WTC11 (cell line): ENCODE measurements at places on chromosomes 3 and 15.
A peak's percentile ranks its signal among the peaks of the same experiment; 100 is the strongest.

DNA sequence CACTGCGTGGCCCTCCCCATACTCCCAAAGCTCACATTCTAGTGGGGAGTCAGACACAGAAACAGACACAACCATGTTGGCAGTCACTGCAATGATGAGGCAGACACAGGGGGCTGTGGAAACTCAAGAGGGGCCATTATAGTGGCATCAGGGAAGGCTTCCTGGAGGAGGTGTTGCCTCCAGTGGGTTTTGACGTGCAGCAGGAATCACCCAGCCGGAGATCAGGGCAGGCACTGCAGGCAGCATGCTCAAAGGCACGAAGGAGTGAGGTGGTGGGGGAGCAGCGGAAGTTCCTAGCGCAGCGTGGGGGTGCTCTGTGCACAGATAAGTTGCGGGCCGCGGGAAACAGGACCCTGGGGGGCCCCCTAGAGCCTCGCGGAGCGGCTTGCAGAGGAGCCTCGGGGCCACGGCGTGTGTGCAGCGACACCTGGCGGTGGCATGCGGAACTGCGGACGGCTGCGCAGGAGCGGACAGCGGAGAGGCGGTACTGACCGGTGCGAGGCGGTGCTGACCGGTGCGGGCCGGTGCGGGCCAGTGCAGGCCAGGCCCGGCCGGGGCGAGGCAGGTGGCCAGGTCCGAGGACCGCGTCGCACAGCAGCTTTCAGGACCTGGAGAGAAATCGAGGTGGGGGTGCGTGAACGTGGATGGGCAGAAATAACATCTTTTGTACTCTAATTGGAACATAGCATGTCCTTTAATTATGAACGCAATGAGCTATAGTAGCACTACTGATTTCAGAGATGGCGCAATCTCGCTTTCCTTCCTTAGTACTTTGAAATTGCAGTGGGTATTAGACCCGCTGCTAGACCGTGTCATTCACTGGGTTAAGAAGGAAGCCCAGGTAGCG is 101.5 kb downstream of the FBLN2 start:
- peak; percentile 97 for DNase-seq

DNA sequence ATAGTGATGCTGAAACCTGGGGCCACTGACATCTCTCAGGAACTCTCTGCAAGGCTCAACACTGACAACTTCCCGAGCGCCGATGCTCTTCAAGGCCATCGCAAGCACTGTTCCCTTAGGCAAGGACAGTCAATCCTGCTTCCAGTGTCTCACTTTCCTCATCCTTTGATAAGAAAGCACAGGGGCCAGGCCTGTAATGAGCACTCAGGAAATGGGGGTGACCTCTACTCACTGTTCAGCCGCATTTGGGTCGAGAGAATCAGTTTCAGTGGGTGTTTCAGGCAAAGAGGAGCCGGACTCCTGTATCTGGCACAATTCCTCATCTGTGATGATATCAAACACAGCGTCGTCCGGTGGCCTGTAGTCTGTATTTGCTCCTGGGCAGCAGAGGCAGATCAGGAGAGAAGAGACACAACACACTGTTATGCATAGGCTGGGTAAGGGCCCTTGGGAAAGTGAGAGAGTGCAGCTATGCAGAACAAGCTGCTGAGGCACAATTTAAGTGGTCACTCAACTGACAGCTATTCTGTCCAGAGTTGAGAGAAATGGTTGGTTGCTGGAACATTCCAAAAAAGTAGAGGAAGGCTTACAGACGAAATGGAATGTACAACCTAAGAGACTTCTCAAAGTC is 11.9 kb downstream of the CXCR6 start:
- no peak for DNase-seq

- no peak for DNase-seq
Observed at GRCh38 chr3:2415083-2415482, 316.4 kb downstream of the CNTN4 start.

GRCh38 chr3:153666991-153667740 is 454.0 kb upstream of the ARHGEF26 start:
- DNase-seq: no peak

DNA sequence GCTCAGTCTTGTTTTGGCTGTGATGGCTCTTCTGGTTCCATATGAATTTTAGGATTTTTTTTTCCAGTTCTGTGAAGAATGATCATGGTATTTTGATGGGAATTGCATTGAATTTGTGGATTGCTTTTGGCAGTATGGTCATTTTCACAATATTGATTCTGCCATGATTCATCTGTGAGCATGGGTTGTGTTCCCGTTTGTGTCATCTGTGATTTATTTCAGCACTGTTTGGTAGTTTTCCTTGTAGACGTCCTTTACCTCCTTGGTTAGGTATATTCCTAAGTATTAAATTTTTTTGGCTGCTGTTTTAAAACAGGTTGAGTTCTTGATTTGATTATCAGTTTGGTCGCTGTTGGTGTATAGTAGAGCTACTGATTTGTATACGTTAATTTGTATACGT is 18.5 kb downstream of the TCF12 start:
- DNase-seq: no peak

- no peak for DNase-seq
Observed at GRCh38 chr3:30544812-30545211, 61.6 kb upstream of the TGFBR2 start.

GRCh38 chr15:72231833-72232478 is 966 bp upstream of the PKM start:
- no peak for DNase-seq

DNA sequence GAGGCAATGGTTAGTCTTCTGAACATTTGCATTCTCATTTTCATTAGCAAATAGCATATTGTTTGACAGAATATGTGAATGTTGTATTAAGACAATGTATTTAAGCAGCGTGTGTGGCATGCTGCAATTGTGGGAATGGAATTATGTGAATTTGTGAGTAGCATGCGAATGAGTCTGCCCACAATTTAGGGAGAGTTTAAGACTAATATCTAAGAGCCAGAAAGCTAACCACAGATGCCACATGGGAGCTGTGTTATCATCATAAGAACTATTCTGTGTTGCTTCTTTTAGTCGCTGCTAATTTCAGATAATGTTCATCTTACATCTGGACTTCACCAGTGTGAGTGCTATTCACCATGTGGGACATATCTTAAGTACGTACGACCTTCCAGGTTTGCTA is 494.5 kb downstream of the RBMS3 start:
- DNase-seq: no peak

- DNase-seq: no peak
Observed at GRCh38 chr3:156787001-156787400, 39.2 kb upstream of the LEKR1 start.

GRCh38 chr15:71581398-71581930 is 228.9 kb upstream of the NR2E3 start:
- no peak for DNase-seq

DNA sequence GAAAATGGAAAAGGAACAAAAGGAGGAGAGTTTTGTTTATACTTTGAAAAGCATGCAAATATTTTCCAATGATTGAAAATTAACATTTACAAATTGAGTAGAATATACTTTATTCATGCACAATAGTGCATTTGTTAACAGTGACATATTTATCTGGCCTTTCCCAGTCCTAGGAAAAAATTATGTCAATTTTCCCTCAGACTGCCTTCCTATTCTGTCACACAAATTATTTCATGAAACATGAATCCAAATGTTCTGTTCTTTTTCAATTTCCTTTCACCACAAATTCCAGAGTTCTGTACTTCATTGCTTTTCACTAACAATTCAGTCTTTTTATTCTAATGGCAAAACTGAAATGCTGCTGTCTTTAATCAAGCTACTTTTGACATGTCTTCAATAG is 945.1 kb downstream of the ROBO1 start:
- DNase-seq: no peak
